ENCODE measurements at places on chromosomes 3 and 15. TPM values are rescaled to one million over a fixed set of nuclear protein-coding genes. Genes with fewer than 3 reads are reported as not detected.

A4GNT gene
- total RNA-seq, result not detected

- DNase-seq, result no peak
Observed at GRCh38 chr3:10602769-10603768, 97.7 kb upstream of the ATP2B2 start.

GRCh38 chr3:45760878-45761711, 35.2 kb downstream of the SLC6A20 start:
- peak; percentile 18 for DNase-seq

- DNase-seq, result peak; percentile 42
Observed at GRCh38 chr15:29736744-29737020, 85.6 kb downstream of the TJP1 start.

- DNase-seq, result no peak
Observed at GRCh38 chr3:20222274-20222673, 36.3 kb upstream of the SGO1 start.

DNA sequence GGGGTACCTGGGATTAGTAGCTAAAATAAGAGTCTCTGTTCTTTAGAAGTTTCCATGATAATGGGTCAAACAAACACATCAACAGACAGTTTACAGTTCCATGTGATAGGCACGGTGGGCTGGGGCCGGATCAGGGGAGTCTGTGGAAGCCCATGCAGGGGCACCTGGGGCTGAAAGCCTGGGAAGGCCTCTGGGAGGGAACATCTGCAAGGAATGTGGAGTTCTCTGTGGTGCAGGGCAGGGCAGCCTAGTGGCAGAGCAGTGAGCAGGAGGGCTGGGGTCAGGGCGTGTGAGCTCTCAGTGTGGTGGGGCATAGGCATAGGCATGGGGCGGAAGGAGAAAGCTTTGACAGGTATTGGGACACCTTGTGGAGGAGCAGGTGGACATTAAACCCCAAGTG, 207.7 kb upstream of the TRIM42 start:
- DNase-seq, result no peak

All from glomerular endothelial cell (primary cell).